Mucosa of gallbladder (tissue), 1 donor: ENCODE measurements at places on chromosomes 7 and 10. TPM values are rescaled to one million over a fixed set of nuclear protein-coding genes. Genes with fewer than 3 reads are reported as not detected.

DNA sequence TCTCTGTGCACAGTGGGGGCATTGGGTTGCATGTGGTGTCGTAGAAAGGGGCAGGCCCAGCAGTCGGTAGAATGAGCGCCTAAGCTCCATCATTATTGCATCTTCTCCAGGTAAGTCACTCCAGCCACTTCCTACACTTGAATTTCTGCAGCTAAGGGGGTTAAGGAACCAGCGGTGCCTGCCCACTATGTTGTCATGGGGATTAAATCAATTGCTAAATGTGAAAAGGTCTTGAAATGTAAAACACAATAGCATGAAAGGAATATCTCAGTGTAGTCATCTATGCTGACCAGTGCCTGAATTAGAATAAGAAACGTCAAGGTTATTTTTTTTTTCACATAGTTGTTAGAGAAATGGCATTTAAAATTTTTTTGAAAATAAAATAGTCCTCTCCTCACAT is 15.2 kb upstream of the CELF2 start:
- DNase-seq: no peak

DNA sequence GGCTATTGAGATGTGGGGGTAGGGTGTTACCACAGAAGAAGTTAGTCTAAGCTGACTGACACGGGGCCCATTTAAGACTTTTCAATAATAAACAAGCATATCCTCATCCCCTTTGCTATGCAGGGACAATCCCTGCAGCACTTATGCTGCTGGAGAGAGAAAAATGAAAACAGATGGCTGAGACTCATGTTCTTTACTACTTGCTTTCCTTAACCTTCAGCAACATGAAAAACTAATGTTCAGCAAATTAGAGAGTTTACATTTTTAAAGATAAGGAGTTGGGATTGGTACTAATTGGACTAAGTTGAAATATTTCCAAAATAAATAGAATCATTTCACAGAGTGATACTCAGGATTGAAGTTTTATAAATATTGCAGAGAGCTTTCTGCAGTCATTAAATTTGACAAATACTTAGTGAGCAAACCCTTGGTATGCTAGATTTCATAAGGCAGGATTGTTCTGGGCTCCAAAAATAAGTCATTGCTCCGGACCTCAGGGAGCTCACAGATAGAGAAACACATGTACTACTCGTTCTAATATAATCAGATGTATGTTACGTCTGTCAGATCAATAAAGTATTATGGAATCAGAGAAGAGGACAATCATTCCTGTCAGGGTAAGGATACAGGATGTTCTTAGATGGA is 147.1 kb upstream of the LRRN3 start:
- DNase-seq: no peak

Gene LYZL2
- not detected for total RNA-seq

- no peak for DNase-seq
These were observed 5.7 kb downstream of the PRSS1 start for GRCh38 chr7:142754681-142755575.

DNA sequence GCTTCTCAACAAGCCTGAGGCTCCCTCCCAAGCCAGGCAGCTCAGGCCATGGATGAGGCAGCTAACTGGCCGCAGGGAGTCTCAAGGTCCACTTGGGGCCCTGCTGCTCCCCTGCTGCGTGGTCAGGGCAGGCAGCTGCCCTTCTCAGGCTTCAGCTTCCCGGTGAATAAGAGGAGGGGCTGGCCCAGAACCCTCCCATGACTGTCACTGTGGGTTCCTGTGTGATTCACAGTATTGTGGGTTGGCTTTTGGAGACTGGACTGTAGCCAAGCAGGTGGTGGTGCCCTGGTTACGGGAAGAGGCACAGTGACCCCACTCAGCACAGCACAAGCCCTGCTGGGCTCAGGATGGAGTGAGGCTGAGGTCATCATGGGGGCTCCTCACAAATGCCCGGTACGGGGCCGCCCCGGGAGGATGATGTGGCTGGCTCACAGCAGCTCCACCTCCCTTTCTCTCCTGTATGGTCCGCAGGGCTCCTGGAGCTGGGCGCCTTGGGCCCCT is 189.8 kb downstream of the HECW1 start:
- no peak for DNase-seq

Gene PMPCB
- total RNA-seq: 50.8 TPM

DNA sequence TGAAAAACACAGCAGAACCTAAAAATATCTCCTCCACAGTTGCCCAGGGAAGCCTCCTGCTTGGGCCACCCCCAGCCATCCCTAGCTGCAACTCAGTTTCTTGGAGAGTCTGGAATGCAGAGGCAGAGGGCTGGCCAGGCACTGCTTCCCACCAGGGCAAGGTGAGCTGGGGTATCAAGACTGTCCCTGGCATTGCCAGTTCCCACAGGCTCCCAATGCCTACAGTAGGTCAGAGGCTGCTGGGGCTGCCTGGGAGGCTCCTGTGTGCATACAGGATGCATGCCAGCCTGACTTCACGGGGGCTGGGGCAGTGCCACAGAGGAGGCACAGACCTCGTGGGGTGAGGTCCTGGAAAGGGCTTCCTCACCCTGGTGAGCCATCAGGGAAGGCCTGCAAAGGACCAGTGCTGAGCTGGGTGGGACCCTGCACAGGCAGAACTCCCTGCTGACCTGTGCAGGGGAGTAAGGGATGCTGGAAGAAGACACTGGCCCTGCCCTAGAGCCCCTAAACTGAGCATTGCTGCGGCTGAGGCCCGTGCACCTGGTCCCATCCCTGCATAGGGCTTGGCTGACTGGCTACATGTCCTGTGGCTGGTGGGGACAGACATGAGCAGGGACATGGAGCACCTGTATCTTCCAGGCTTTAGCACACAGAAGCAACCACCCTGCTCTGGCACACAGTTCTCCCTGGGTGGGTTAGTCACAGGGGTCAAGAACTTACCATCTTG is 121.9 kb upstream of the RET start:
- DNase-seq: peak; percentile 6

GRCh38 chr7:28300488-28300887 is 111.8 kb upstream of the CREB5 start:
- DNase-seq: no peak

DNA sequence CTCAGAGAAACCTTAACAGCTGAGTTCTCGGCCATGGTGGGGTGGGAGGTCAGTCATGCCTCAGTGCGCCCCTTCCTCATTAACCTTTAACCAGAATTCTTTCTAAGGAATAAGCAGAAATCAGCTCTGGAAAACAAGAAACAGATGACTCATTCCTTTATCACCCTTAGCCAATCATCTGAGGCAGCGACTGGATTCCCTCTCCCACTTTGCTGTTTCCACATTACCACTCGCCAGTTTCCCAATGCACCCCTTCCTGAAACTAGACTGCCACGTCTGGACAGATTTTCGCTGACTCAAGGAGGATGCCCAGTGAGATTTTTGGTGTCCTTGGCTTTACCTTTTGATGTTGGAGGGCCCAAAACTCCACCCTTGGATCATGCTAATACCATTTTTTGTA is 223.8 kb downstream of the PLXDC2 start:
- no peak for DNase-seq

Gene TMEM130
- total RNA-seq: 0.26 TPM

- no peak for DNase-seq
These were observed 5.5 kb upstream of the LZTS2 start for GRCh38 chr10:100993986-100994708.

Gene LRIT2
- total RNA-seq: not detected

- no peak for DNase-seq
These were observed 77.5 kb upstream of the SORCS3 start for GRCh38 chr10:104563548-104563947.

DNA sequence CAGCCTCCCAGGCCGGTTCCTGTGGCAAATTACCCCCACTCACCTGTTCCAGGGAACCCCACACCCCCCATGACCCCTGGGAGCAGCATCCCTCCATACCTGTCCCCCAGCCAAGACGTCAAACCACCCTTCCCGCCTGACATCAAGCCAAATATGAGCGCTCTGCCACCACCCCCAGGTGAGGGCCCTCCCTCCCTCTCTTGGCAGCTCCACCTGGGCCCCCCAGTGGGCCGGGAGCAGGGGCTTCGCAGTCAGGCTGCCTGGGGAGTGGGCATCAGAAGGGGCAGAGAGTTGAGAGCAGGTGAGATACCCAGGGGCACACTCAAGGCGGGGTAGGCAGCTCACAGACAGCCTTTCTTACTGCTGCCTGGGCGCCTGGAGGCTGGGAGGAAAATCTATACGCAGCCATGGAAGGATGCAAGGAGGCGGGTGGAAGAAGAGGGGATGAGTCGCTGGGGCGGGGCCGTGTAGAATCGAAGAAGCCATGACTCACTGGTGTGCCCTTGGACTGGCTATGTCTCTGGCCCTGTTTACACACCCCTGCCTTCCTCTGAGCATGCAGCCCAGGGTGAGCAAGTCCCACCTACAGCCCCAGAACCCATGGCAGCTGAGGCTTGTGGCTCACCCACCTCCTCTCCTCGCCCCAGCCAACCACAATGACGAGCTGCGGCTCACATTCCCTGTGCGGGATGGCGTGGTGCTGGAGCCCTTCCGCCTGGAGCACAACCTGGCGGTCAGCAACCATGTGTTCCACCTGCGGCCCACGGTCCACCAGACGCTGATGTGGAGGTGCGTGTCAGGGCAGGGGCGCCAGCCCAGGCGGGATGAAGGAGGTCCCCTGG is 48.6 kb upstream of the PPIF start:
- DNase-seq: peak; percentile 65

DNA sequence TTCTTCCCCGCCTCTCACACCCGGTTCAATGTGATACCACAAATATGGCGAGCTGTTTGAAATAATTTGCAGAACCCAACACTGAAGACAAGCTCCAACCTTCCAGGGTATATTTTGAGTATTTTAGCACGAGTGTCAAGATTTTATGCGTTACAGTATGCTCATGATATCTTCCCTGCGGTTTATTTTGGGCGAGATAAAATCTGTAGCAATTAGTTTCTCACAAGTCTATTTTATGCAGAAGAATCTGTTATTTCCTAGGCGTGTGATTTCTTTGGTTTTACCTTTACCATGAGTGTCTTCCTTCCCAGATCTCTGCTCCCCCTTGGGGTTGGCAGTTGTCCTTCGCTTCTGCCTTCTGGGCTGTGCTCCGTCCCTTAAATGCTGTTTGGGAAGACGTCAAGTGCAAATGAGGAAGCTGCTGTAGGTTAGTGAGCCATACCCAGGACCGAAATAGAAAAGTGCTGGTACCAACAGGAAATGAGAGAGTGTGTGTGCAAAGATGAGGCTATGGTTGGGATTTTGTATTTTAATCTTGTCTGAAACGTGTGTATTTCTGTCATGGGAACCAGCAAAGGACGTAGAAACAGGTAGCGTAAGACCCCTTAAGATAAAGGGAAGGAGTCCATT is 299.8 kb downstream of the KLF6 start:
- no peak for DNase-seq

Gene CPA2
- total RNA-seq: 3.3 TPM

Gene FAM13C
- 11.4 TPM for total RNA-seq

DNA sequence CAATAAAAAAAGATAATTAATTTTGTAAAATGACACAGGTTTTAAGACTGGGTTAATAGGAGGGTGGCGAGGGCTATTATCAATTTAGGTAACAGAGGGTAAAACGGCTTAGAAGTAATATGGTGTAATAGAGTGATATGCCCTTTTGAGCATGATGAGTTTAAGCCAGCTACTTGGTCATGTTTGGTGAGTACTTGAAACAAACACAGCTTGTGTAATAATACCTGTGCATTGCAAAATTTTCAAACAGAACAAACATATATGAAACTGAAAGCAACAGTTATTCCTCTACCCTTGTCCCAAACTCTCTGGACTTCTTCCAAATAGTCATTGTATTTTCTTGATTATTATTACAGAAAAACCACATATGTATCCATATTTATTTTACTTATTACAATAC is 241.7 kb downstream of the MAGI2 start:
- DNase-seq: no peak

Gene NEUROG3
- not detected for total RNA-seq

Gene MAGI2
- 10.6 TPM for total RNA-seq

DNA sequence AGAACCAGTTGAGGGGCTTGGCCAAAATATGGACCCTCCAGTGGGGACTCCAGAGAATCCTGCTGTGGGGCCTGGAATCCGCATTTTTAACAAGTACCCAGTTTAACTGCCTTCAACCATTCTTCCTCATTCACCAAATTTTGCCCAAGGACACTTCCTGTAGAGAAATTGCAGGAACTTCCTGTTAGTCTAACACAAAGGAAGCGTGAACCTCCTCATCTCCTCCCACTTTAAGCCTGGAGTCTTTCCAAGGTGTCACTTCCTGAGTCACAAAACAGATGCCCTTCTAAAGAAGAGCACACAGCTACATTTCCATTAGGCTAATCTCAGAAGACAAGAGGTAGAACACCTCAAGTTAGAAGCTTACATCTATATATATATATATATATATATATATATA is 188.4 kb downstream of the PPP1R17 start:
- no peak for DNase-seq

GRCh38 chr10:129174232-129175014 is 292.6 kb upstream of the MGMT start:
- DNase-seq: no peak

DNA sequence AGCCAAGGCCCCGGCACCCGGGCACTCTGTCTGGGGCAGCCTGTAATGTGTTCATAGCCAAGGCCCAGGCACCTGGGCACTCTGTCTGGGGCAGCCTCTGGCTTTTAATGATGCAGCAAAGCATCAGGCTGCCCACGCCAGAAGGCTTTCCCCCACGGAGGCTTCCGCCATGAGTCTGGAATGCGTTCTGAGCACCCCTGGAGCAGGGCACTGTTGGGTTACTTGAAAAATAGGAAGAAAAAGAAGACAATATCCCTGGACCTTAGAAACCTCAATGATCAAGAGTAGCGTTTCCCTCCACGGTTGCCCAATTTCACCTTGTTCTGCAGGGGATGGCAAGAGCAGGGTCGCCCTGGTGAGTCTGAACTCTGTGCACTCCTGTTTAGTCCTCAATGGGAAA is 565.0 kb downstream of the PTPRN2 start:
- DNase-seq: no peak

Gene FAM25A
- not detected for total RNA-seq

DNA sequence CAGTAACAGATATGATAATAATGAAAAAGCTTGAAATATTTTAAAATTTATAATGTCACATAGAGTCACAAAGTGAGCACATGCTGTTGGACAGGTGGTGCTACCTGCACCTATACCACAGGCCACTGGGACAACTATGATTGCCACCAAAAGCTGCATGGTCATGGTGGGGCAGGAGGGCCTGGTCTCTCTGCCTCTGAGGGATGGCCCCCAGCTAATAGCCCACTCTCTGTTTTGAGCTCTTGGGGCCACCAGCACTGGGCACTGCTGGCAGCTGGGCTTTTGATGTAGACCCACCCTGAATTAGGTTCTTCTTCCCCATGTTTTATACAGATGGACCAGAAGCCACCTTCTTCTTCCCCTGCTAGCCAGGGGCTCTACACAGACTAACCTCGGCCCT is 265.4 kb downstream of the KCND2 start:
- DNase-seq: no peak

DNA sequence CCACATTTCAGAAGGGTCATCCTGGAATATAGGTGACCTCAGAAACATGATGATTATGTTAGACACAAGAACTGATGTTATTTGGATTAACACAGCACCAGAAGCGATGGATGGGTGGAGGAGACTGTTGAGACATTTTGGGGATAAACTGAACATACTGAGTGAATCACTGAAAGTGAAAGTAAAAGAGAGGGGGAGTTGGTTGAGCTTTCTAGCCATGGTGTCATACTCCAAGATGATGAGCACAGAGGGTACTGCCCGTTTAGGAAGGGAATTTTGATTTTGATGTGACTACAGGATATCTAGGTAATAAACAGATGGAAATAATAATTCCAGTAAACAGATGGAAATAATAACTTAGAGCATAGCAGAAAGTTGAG is 248.0 kb upstream of the NPY start:
- DNase-seq: no peak

GRCh38 chr10:104041891-104042535 is 43.7 kb downstream of the COL17A1 start:
- DNase-seq: no peak
